ENCODE measurements at places on chromosomes 13 and 19.

DNA sequence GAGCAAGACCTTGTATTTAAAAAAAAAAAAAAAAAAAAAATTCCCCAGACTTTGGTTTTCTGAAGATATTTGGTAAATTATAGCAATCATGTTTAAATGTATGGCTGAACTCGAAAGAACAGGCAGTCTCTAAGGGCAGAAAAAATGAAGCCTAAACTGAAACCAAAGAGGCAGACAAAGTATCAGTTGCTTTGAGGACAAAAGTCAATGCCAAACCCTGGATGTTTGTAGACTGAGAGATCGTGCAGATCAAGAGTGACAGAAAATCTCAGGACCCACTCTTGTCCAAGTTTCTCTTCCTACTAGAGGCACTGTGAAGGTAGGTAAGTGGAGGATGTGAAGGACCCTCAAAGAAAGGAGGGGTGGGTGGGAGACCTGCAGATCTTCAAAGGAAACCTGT lies 11.1 kb upstream of the SLC7A9 start:
- no peak for DNase-seq

DNA sequence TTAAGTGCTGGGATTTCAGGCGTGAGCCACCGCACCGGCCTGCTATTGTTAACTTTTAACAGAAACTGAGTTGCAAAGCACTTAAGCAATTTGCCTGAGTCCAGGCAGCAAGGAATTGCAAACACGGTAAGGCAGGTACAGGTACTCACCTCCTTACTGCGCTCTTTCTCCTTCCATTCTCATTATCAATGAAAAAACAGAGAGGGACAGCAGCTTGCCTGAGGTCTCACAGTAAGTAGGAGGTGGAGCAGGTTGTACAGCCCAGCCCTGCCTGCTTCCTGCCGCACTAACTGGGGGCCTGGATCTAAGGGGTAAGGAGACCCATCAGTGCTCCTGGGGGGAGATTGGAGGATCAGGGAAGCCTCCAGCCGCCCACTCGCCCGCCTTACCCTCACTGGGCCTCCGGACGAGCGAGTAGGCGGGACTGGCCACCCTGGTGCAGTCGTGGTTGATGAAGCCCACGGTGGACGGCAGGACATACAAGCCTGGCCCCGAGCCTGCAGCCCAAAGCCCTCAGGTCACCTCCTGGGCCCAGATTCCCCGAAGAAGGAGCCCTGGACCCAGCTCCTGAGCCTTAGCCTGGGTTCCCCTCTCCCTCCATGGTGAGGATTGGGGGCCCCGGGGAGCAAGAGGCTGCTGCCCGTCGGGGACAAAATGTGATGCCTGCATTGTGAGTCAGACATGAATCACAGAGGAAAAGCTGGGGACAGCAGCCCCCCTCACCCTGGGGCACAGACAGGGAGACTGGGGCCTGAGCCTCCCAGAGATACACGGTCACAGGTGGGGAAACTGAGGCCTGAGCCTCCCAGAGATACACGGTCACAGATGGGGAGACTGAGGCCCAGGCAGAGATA lies 11.4 kb upstream of the SHC2 start:
- DNase-seq: no peak

- DNase-seq: peak; percentile 34
Observed at GRCh38 chr19:49635530-49636232, 4.3 kb downstream of the RRAS start.

GRCh38 chr13:32362574-32362973 lies 47.3 kb downstream of the BRCA2 start:
- DNase-seq: peak; percentile 42

DNA sequence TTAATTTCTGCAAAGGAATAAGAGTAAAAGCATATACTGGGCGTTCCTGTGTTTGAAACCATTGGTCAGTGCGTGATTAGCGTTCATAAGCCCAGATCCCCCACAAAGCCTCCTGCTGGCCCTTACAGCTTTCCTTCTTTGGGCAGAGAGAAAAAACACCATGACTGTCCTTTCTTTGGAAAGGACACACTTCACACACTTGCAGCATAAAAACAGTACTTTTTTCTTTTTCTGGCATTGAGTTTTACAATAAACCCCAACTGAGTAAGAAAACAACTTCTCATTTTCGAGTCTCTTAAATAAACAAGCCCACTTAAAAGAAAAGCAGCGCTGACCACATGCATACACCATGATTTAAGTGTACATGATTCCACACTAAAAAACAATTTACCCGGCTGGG lies 35.8 kb downstream of the SMAD9 start:
- no peak for DNase-seq

DNA sequence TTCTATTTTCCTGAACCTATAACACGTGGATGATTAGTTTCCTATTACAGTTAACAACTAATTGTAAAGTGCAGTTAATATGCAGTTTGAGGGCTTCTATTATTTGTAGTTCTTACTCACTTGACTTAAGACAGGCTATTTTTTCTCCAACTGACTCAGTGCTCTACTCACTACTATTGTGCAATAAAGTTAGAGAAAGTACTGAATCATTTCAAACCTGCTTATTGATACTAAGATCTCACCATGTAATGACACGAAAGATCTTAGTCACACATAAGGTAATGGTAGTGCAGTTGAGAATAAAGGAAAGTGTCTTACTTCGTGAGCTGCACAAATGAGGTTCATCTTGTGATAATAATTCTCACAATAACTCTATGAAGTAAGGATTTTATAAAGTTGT lies 22.8 kb upstream of the ITM2B start:
- peak; percentile 91 for DNase-seq

DNA sequence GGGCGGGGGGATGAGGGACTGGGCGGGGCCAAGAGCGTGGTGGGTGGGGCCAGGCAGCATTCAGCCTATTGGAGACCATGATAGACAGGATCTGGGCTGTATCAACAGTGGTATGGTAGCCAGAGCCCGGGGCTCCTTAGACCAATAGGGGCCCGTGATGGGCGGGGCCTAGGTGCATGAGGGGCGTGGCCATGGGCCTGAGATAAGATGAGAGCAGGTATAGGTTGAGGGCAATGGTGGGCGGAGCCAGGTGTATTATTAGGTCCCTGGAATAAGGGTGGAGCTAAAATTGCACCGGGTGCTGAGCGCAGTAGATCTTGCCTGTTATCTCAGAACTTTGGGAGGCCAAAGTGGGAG lies 5.3 kb downstream of the ABCA7 start:
- peak; percentile 56 for DNase-seq

GRCh38 chr19:42155796-42156195 lies 23.6 kb upstream of the POU2F2 start:
- DNase-seq: no peak

DNA sequence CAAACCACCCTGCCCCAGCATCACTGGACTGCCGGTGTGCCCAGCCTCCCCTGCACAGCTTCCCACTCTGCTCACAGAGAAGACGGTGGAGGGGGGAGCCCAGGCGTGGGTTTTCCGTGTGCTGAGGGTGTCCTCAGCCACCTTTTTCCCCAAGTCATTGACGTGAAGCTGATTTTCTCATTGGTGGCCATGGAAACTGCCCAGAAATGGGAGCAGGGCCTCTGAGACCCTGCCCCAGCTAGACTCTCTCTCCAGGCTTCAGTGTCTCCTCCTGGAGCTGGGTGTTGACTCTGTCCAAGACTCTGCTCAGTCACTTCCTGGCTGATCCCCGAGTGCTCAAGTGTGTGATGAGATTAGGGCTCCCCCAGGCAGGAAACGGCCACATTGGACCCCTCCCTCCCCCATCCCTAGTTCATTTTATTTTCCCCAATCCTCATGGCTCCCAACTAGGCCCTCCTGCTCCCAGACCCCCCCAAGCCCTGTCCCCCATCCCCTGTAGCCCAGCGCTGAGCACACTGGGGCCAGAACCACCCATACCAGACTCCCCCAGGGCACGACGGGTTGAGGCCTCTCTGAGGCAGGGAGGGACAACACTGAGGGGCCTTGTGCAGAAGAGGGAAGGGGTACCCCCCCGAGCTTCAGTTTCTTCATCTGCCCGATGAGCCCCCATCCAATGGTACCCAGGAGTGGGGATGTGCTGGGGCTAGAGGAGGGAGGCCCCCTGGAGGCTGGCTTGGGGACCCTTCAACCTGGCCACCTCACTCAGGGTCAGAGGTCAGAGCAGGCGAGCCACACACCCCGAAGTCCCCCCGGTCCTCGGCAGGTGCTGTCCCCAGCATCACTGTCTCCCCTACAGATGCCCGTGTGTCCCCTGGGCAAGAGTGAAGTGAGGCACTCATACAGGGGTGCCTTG lies 1.2 kb upstream of the F2RL3 start:
- DNase-seq: no peak

DNA sequence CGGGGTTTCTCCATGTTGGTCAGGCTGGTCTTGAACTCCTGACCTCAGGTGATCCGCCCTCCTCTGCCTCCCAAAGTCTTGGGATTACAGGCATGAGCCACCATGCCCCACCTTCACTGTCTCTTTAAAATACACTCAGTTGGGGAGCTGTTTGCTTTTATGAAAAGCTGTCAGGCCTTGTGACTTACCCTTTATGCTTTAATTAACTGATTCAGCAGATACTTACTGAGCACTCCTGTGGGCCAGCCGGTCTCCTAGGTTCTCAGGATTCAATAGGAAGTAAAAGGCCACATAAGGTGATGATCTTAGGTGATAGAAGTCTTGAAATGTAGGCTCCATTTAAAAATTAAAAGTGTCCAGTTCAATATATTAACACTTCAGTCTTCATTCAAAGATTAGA lies 7.5 kb downstream of the UBAC2 start:
- no peak for DNase-seq

- no peak for DNase-seq
Observed at GRCh38 chr19:3893509-3894179, 13.2 kb downstream of the ATCAY start.

- no peak for DNase-seq
Observed at GRCh38 chr13:112692104-112692503, 2.3 kb downstream of the ATP11A start.

DNA sequence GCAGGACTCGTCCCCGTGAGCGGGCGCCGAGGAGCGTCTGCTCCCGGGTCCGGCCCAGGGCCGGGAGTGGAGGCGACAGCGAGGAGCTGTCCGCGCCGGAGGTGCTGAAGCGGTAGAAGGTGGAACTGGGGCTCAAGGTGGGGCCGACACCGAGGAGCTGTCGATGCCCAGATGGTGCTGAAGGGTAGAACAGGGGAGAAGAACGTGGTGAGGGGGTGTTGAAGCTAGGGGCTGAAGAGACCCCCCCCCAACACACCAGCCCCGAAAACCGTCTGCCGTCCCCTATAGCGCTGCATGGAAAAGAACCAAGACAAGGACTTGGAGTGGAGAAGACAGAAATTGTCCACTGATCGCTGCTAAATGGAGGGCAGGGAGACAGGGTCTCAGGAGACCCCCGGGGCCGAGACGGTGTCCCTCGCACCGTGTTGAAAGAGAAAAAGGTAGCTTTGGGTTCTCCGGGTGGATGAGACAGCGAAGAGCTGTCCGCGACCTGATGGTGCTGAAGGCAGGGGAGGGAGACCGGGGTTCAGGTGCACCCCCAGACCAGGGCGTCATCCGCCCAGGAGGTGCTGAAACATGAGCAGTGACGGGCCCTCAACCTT lies 7.1 kb upstream of the PDE4C start:
- peak; percentile 22 for DNase-seq

DNA sequence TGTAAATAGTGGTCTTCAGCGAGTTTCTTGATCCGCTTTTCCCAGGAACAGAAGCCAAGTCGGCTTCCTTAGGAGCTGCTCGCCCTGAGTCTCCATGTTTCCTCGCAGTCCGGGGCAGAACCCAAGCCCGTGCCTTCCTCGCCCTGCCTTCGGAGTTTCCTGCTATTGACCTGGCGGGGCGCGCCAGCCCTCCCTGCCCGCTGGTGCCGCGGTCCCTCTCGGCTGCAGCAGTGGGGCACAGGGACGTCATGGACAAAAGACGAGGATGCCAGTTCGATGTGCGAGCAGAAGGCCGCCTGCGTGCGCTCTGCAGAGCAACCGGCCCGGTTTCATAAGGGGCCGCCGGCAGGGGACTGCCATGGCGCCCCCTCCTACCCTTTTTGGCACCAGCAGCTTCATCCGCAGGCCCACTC lies 156.6 kb downstream of the TM9SF2 start:
- no peak for DNase-seq

DNA sequence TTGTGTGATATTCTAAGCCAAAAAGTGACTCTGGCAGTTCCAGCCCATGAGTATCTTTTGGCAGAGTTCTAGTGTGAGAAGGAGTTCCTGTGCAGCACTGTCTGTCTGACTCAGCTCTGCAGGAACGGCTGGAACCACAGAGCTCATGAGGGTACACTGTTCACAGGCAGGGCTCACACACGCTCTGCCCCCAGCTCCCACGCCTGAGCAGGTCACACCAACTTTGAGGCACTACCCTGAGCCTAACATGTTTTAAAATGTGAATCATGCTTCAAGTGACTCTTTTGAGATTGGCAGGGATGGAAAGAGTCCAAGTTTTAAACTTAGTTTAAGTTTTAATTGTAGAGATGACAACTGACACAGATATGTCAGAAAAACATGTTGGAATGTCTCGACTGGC lies 1203.3 kb downstream of the UQCRFS1 start:
- no peak for DNase-seq

- no peak for DNase-seq
Observed at GRCh38 chr19:58183817-58184215, 955 bp downstream of the ZNF274 start.

- peak; percentile 97 for DNase-seq
Observed at GRCh38 chr19:17090583-17090982, 15.0 kb downstream of the MYO9B start.

DNA sequence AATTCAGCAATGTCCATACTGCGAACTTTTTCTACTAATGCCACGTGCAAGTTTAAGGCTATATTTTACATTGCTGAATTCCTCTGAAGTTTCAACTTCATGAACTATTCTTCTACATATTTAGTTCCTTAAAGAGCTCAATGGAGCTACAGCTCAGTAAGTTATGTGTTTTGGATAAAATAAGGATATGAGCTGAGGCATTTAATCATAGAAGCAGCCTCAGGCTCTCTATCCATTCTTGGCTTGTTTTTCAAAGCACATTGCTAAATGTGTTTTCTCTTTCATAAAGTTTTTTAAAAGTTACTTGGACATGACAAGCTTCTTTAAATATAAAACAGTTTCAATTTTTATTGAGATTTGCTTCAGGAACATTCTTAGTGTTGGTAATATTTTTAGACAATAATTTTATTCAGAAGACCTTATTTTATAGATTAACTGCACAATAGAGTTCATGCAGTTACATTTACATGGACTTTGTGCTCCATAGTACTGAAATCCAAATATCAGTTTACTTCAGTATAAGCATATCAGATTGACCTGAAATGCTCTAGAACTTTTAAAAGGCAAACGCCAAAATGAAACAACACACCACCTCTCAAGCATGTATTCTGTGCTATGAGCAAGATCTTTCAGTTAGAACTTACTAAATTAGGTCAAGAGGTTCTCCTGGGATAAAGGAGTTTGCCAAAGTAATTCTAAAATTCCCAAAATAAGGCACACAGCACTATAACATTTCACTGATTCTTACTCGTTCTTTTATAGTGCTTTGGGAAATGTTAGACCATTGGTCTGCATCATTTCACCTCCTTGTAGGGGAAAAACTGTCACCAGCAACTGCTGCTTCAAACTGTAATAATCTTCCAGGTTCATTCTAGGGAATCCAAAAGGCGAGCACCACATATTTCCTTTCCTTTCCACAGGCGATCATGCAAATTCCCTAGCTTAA lies 275.5 kb downstream of the ENOX1 start:
- no peak for DNase-seq

GRCh38 chr13:38862443-38862842 lies 128.2 kb downstream of the STOML3 start:
- DNase-seq: no peak

All from inflammatory macrophage treated with lipopolysaccharide for 4 hours (primary cell).